Right atrium auricular region (tissue), 2 donors: ENCODE measurements at places on chromosomes 6 and 20.

DNA sequence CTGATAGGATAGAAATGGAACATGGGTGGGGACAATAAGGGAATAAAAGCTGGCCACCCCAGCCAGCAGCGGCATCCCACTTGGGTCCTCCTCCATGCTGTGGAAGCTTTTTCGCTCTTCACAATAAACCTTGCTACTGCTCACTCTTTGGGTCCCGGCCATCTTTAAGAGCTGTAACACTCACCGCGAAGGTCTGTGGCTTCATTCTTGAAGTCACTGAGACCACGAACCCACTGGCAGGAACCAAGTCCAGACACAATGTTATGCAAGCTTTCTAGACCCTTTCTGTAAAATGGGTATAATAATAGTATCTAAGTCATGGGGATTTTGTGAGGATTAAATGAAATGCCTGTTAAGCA, 48.9 kb upstream of the EZR start:
- DNase-seq: no peak

GRCh38 chr20:4406627-4407026, 315.1 kb upstream of the PRND start:
- no peak for DNase-seq

- DNase-seq: no peak
Measured at GRCh38 chr6:159494586-159494972, 198.5 kb downstream of the SOD2 start.

DNA sequence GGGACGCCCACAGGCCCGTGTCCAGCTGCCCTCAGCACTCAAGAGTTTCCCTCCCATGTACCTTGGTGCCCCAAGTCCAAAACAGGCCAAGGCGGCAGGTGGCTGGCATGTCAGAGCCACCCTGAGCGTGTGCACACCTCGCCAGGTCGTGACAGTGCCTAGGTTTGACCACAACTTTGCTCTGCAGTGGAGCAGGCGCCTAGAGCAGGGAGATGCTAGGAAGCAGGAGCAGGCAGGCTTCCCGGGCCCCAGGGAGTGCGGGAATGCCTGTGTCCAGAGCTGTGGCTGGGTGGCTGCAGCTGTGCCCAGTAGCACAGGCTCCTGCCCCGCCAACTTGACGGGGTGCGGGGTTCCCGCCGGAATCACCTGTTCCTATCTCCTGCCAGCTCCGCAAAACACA, 380.8 kb upstream of the IMPG1 start:
- no peak for DNase-seq

GRCh38 chr6:78810146-78810545, 57.2 kb upstream of the IRAK1BP1 start:
- no peak for DNase-seq

DNA sequence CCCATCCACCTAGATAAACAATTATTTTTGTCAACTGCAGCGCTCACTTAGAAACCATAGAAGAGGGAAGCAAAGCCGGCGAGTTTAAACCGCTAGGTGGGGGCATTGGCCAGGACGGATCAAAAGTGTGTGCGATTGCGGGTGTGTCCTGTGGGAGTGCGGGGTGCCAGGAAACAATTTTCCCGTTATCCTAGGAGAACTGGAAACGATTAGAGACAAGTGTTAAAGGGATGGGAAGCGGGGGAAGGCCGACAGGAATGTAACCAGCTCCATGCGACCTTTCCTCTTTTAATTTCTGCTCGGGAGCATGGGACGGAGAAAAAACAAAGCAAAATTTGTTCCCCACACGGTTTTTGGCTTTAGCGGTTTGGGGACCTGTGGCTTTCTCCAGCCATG, 2.8 kb upstream of the HTR1B start:
- DNase-seq: no peak

DNA sequence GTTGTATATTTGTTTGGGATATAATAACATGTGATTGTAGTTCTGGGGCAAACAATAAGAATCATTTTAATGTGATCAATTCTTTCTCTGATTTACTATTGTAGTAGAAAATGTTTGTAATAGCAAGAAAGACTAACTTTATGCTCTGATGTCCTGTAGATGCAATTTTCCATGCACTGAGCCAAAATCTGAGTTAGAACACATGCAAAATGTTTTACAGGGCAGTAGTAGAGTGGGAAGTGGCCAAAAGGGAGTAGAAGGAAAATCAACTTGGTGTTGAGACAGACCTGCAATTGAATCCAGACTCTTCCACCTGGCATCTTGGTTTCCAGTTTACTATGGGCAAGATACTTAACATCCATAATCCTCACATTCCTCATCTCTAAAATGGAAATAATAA, 93.5 kb upstream of the BMP5 start:
- DNase-seq: no peak

DNA sequence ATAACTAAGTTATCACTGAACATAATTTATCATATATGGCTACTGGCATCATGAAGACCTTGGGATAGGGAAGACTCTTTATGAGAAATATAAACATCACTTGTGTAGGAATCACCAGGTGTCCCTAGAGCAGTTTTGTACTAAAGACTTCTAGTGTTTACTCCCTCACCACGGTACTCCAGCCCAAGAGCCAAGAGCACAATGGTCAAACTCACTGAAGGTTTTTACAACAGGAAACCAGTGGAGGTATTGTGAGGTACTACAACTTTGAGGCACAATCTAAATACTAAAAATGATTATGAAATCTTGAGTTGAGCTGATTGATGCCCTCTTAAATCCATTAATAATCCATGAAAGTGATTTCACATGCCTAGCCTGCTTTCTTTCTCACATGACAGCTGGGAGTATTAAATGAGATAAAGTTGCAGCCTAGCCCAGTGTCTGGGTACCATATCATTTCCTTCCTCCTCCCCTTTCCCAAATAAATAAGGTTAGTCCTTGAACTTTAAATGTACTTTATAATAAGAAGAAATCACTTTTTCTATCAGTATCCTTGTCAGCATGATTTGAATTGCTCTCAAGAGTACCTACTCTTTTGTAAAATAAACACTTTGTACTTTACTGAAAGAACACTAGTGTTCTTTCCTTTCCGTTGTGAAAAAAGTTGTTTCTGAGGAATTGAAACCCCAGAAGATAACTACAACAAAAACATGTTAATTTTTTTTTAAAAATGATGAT, 26.5 kb downstream of the GLO1 start:
- no peak for DNase-seq

DNA sequence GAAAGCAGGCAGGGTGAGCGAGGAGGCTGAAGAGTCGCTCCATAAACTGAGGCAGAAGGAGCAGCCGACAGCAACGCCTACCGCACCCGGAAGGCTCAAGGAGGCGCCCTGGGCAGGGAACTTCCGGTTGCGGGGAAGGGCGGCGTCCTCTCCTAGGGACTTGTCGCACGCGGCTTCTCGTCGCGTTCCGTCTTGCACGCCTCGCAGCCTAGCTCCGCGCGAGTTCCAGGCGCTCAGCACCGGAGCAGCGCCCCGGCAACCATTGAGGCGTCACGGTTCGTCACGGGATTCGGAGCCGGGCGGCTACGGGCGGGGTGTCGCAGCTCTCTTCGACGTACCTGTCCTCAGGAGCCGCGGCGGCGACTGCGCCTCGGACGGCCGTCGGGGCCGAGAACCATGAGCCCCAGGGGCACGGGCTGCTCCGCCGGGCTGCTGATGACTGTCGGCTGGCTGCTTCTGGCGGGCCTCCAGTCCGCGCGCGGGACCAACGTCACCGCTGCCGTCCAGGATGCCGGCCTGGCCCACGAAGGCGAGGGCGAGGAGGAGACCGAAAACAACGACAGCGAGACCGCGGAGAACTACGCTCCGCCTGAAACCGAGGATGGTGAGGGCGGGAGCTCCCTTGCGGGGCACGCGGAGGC, at the start of gene SPACA1:
TSS of gene SPACA1 (plus strand) at position 332 of the 641 bp plus-strand sequence. CDS start at position 397, 65 bp downstream.
- no peak for DNase-seq

- DNase-seq: no peak
Measured at GRCh38 chr6:52994031-52994838, 849 bp downstream of the GSTA4 start.

GRCh38 chr20:43870484-43870883, 44.2 kb upstream of the TOX2 start:
- DNase-seq: no peak

DNA sequence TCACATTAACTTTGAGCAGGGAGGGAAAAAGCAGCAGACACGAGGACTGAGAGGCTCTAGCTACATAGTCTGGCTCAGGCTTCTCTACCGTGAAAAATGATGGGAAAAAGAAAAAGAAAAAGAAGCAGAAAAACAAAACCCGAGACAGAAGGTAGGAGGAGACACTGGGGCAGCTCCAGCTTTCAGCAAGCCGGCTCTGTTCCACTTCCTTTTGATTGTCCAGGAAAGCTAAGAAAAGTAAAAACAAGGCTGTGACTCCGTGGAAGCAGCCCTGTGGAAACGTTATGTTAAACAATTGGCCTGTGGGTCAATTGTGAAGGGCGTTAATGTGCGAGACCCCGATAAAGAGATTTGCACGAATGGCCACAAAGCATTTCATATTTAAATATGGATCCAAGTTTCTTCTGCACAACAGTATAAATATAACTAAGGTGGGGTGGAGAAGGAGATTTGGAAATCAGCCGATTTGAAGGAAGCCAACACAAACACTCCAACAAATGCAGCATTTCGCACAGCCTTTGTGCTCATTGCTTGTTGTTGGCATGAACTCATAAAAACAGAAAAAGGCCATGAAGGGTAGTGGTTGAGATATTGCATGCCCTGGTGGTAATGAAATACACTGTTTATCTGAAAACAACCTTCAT, 236.9 kb upstream of the JAG1 start:
- no peak for DNase-seq

GRCh38 chr6:157405986-157406385, 25.0 kb downstream of the ZDHHC14 start:
- no peak for DNase-seq

DNA sequence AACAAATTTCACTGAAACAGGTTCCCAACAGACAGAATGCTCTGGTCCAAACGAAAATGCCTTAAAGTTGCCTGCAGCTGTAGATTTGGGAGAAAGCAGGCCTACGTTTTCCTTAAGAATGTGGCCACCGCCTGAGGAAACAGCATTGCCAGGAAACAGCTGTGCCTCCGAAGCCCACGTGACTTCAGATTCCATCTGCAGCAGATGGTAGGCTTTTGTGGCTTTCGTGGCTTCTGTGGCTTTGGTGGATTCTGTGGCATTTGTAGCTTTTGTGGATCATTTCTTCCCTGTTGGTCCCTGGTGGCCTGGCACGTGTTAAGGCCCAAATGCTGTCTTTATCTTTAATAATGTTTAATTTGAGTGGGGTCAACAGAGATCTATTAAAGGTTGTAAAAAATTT, 222.9 kb downstream of the TTLL2 start:
- no peak for DNase-seq

- no peak for DNase-seq
Measured at GRCh38 chr6:66771626-66772025, 1064.6 kb upstream of the EYS start.

DNA sequence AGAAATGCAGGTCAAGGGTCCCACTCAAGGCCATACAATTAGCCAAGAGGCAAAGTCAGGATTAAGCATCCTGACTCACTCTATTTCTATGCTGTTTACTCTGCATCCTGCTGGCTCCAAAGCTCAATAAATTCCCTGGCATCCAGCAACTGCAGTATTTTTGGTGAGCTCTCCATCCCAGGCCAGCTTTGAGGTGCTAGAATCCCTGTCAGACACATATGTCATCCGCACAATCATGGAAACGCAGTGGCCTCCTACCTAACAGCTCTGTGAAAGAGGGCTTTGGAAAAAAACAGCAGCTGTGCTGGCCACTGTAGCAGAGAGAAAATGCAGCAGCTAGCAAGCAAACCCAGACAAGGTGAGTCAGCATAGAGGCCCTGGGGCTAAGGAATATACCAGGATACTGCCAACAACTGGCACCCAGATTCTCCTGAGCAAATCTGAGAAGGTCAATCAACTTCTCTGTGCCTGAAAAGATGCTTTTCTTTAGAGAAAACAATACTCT, 58.4 kb downstream of the ANKEF1 start:
- no peak for DNase-seq

DNA sequence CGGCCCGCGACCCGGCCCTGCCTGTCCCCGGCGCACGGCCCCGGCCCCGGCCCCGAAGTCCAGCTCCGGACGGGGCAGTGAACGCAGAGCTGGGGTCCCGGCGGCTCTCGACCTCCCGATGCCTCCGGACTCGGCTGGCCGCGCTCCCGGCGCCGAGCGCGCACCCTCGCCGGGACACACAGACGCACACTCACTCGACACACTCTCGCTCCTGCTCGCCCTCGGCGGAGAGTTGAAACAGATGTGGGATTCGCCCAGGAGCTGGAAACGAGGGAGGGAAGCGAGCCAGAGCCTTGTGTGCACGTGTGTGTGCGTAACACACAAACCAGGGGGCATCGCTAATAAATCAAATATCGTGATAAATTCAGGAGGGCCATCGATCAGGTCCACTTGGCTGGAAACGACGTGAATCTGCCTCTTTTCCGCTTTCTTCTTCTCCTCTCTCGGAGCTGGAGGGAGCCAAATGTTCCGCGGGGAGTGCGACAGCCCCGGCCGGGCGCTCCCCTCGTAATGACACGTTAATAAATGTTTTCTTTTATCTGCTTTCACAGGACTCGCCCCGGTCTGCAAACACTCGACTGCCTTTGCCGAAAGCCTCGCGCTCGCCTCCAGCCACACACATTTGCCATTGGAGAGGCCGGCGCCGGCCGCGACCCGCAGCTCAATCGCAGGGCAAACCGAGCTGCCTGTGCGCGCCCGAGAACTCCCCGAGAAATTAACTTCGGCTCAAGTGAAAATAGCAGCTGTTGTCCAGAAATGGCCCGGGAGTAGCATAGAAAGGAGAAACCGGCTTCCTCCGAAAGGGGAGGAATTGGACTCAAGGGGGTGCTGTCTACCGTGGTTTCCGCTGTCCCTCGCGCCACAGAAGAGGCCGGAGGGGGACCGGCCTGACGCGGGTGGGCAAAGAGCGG, 828 bp upstream of the SULF2 start:
- DNase-seq: peak; percentile 79

DNA sequence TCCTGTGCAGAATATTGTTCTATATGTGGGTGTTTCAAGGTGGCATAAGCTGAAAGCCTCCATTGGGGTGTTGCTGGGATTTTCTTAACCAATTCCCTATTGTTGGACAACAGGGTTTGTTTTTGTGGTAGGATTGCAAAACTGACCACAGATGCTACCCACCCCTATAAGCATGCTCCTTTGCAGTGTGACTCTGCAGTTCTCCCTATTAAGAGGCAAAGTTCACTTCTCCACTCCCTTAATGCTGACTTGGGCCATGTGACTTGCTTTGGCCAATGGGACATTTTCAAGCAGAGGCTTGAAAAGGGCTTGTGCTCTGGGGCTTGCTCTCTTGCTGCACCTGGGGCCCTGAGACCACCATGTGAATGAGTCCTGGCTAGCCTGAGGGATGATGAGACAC, 8.5 kb upstream of the ANGPT4 start:
- no peak for DNase-seq

GRCh38 chr6:124658053-124658452, 304.2 kb upstream of the RNF217 start:
- DNase-seq: no peak

DNA sequence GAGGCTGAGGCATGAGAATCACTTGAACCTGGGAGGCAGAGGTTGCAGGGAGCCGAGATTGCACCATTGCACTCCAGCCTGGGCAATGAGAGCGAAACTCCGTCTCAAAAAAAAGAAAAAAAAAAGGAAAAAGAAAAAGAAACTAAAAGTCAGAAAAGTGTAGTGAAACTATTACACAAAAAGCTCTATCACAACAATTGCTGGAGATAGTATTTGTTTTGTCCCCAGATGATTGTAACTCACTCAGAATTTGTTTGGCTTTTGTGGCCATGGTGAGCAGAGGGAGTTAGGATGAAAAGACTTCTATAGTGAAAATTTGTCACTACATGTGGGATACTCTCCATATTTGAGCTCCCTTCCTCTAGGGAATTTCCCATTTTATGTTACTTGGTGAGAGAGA, 5.2 kb upstream of the GOPC start:
- DNase-seq: no peak

GRCh38 chr20:64138276-64138815, 25.9 kb upstream of the MYT1 start:
- DNase-seq: no peak

- no peak for DNase-seq
Measured at GRCh38 chr6:5231289-5231688, 29.5 kb downstream of the LYRM4 start.
